GM12865 (cell line): ENCODE measurements at places on chromosomes 5 and 9.

DNA sequence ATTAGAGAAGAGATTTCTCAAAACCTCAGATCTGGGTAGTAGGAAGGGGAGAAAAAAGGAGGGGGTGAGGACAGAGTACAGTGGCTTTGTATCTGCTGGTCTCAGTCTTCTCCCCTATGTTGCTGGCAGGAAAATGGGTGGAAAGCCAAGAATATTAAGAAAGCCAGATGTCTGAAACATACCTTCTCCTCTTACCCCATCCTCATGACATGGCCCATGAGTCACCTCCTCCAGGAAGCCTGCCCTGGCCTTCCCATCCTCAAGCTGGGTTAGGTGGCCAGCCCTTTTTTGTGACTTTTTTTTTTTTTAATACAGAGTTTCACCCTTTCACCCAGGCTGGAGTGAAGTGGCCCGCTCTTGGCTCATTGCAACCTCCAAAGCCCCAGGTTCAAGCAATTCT lies 61.8 kb downstream of the ABCA1 start:
- DNase-seq = no peak

DNA sequence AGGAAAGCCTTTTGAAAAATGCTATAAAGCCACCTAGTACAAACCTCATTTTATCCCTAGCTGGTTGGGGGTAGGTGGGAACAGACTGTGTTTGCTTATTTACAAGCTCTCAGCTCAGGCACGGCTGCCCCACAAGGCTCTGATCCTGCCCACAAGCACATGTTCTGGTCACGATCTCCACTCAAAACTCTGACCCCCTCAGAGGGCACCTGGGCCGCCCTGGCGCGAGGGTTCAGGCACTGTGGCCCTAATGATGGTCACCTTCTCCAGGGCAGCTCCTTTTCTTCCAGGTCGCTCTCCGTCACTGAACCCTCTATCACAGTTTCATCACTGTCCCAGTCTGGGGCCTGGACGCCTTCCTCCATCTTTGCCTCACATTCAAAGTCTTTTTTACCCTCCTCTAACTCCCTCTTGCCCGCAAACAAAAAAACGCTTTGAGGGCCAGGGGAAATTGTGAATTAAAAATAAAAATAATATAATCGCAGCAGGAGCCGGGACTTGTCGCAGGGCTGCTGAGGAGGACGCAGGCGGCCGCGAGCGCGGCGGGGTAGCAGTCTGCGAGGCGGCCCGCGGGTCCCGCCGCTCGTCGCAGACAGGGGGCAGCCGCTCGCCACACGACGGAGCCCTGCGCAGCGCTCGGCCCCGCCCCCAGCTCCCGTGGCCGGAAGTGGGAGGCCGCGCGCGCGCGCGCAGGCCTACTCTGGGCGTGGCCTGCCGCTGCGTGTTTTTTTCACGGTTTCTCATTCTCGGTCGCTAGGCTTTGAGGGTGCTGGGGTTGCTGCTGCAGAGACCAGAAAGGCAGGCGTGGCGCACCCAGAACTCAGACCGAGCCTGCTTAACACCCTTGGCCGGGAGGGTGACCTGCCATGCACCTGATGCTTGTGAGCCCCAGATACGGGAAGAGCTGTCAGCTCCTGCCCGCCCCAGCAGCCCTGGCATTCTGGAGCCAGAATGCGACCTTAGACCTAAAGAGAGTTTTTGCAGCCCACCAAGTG lies at the start of gene ANKRD31:
Gene ANKRD31 (minus strand): TSS at position 557 of the 995 bp plus-strand sequence. CDS start 192 bp downstream, at position 365.
- DNase-seq = peak; percentile 91

DNA sequence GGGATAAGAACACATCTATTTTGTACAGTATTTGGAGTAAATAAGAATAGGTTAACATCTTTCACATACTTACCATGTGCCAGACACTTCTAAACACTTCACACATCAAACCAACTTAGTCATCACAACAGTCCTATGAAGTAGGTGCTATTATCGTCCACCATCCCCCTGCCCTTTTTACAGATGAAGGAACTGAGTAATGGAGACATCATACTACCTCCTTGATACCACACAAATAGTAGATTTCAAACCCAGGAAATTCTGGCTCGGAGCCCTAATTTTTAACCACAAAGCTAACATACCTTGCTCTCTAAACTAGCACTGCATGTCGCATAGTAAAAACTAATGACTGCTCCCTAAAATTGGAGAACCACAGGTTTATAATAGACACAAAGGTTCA lies 4.2 kb upstream of the ZNF366 start:
- no peak for DNase-seq

- peak; percentile 57 for DNase-seq
Observed at GRCh38 chr5:60295423-60295822, 401.9 kb upstream of the PDE4D start.

DNA sequence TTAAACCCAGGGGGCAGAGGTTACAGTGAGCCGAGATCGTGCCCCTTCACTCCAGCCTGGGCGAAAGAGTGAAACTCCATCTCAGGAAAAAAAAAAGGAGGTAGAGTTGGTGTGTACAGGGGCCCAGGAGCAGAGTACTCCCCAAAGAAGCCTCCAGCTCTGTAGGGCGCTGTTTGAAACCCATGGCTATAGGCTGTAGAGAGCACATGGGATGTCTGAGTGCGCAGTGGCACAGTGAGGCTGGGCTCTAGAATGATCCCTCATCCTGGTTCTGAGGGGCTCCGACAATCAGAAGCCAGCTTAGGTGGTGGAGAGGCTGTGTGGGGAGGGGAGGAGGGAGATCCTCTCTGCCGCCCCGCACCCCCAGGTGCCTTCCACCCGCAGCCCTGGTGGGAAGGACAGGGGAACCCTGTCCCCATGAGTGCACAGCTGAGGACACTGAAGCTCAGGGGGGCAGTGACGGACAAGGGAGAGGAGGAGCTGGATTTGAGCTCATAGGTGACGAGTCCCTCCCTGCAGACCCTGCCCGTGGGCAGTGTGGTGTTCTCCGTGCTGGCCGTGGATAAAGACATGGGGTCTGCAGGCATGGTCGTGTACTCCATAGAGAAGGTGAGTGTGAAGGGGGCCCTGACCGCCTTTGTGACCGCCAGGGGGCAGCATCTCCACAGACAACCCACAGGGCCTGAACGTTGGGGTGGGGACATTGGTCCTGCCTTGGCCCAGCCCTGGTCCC lies 24.6 kb downstream of the CDHR2 start:
- DNase-seq = peak; percentile 71

GRCh38 chr9:131853434-131853833 lies 113.6 kb upstream of the RAPGEF1 start:
- DNase-seq = no peak

DNA sequence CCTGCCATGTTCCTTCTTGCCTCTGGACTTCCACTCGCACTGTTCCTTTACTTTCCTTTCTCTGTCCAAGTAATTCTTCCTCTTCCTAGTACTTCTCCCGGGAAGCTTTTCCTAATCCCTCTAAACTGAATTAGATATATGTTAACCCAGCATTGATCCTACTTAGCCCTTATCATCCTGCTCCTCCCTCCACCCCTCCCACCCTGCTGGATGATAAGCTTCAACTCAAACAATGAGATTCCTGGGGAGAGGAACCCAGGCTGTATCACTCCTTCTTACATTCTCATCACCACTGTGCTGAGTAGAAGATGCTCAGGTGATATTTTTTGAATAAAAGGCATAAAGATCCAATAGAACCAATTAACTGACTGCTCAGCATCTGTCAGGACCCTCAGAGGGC lies 45.7 kb downstream of the CDK5RAP2 start:
- no peak for DNase-seq

GRCh38 chr9:119556129-119556875 lies 187.1 kb upstream of the BRINP1 start:
- peak; percentile 66 for DNase-seq

- DNase-seq = peak; percentile 33
Observed at GRCh38 chr5:10856683-10857337, 95.8 kb upstream of the DAP start.
